ENCODE measurements at places on chromosomes 11 and 22.
A peak's percentile ranks its signal among the peaks of the same experiment; 100 is the strongest.

DNA sequence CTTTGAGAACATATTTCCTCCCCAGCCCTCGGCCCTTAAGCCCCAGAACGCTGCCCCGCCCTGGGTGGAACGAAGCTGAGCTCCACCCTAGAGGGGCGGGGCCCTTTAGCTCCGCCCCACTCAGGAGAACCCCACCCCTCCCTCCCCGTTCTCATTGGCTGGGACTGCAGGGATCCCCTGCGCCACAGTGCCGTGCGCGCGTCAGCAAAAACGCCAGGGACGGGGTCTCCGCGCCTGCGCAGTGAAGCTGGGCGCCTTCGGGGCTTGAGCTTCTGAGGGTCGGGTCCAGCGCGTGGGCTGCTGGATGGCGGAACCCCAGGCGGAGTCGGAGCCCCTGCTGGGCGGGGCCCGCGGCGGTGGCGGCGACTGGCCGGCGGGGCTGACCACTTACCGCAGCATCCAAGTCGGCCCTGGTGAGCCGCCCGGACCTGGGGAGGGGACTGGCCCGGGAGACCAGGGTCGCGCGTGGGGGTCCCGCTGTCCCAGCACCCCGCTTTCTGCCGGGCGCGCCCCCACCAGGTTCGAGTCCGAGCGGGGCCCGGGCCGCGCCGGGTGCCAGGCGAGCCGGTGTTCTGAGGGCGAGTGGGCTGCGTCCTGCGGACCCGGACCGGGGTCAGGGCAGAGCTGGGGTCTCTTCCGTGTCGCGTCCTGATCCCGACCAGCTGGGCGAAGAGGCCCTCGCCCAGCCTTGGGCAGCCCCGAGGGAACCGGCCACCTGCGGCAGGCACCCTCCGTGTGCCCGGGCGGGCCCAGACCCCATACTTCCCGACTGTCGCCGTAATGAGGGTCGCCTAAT is at the start of gene TPCN2:
Gene TPCN2 (plus strand): TSS at position 239 of the 796 bp plus-strand sequence. CDS start 66 bp downstream, at position 305.
- peak; percentile 88 for DNase-seq

DNA sequence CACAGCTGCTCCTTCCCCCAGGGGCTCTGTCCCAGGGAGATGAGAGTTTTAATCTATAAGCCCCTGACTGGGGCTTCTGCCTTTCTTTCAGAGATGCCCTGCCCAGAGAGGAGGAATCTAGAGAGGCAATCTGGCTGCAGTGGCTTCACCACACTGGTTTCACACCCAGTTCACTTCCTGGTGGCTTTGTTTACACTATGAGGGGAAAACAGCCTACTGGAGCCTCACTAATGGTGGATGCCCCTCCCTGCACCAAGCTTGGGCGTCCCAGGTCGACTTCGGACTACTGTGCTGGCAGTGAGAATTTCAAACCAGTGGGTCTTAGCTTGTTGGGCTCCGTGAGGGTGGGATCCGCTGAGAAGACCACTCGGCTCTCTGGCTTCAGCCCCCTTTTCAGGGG is 21.5 kb upstream of the MMP1 start:
- no peak for DNase-seq

GRCh38 chr22:31036671-31037550 is 44.2 kb upstream of the SMTN start:
- DNase-seq: peak; percentile 3

- DNase-seq: no peak
Observed at GRCh38 chr11:2697866-2698265, 1.9 kb downstream of the KCNQ1OT1 start.

DNA sequence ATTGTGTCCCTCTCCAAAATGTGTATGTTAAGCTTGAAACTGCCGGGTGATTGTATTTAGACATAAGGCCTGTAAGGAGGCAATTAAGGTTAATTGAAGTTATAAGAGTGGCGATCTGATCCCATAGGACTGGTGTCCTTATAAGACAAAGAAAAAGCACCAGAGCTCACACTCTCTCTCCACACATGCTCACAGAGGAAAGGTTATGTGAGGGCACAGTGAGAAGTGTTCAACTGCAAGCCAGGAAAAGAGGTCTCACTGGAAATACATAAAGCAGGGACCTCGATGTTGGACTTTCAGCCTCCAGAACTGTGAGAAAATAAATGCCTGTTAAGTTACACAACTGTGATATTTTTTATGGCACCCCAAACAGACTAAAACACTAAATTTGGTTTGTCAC is 1233.8 kb upstream of the CNTN5 start:
- DNase-seq: no peak

GRCh38 chr11:17734986-17735817 is 621 bp downstream of the KCNC1 start:
- DNase-seq: peak; percentile 27

DNA sequence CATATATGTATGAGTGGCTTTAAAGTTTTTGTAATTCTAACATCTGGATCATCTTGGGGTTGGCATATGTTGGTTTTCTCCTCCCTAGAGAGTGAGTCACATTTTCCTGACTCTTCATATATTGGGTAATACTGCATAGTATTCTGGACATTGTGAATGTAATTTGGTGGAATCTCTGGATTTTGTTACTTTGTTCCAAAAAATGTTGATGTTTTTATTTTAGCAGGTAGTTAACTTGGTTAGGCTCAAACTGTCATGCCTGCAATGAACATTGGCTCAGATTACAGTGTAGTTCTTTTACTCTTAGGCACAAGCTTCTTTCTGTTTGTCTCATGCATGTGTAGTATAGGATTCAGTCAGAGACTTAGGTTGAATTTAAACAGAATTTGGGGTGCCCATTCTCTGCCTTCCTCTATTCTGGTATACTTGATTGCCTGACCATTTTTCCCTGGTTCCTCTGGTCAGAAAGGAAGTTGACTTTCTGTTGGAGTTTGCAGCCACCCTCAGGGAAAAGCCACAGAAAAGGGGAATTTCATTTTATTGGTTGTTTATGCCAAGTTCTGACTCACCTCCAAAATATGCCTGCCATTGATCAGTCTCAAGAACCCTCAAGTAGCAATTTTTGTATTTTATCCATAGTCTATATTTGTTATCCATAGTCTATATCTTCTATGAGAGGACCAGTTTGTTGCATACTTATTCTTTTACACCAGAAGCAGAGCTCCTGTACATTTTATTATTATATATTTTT is 151.7 kb downstream of the UVRAG start:
- no peak for DNase-seq

DNA sequence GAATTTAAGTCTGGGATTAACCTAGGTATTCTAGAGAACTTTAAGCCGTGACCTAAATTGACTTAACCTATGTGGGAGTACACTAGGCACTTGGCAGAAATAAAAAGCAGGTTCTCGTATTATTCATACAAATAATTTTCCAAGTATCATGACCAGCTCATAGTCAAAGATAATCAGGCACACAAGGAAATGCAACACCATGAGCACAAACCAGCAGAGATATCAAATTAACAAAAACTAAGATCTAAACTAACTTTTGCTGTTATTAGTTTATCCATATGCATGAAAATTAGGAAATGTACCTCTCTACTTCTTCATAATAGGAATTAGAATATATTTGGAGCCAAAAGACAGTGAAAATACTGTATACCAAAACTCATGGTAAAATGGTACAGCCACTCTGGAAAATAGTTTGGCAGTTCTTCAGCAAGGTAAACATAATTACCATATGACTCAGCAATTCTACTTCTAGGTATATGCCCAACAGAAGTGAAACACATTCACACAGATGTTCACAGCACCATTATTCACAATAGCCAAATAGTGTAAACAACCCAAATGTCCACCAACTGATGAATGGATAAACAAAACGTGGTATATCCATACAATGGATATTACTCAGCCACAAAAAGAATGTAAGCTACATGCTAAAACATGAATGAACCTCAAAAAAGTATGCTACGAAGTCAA is 154.1 kb downstream of the ENTHD1 start:
- no peak for DNase-seq

DNA sequence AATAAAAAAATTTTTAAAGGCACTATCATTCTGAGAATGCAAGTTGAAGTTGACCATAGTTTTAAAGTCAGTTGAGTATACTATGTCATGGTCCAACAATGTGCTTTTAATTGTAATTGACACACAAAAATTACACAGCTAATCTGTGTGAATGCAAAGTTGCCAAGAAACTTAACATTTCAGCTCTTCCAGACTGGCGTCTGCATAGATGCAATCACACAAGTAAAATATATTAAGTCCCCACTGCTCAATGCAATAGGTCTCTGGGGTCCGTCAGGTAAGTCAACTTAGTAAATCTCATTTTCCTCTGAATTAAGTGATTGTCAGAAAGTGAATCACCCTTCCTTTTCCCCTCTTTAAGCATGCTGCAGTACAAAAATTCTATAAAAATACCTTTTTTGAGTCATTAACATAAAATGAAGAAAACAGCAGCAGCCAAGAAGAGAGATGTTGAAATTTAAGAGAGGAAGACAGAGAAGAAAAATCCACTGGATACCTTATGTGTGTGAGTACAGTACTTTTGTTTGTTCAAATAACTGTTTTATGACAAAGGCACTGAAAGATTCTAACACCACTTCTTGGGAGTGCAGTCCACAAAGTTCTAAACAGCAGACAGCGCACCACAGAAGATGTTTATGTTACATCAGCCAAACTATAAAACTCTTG is 5.1 kb downstream of the FZD4 start:
- no peak for DNase-seq

DNA sequence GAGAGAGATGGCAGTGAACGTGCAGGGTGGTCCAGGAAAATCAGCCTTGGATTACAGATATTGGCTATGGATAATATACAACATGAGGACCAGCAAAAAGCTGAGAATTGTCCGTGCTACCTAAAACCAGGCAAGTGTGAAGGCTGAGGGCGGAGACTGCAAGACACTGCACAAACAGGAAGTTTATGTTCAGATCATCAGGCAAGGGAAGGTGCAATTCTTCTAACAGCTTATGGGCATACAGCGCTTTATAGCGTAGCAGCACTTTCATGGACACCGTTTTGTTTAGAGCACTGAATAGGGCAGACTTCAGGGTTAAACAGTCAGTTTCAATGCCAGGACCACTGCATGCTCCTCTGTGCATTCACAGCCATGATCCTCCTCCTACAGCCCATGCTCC is 93.1 kb upstream of the TMEM45B start:
- DNase-seq: no peak
